Cardiac fibroblast (primary cell): ENCODE measurements at places on chromosomes 2 and 18.
A peak's percentile ranks its signal among the peaks of the same experiment; 100 is the strongest.

DNA sequence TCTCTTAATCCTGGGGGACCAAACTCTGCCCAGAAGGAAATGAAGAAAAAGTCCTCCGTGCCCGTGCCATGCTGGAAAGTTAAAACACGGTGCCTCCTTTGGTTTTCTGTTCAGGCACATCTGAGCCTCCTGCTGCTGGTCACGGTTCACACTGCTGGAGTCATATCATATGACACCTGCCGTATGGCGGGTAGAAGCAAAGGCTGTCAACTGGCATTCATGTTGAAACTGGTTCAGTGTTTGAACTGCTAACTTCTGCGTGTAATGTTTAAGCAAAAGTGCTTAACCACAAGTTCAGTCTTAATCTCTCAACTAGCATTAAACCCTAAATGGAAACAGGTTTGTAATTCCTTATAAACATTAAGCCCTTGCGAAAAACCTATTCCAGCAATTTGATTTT is 3.1 kb downstream of the STK39 start:
- no peak for DNase-seq

DNA sequence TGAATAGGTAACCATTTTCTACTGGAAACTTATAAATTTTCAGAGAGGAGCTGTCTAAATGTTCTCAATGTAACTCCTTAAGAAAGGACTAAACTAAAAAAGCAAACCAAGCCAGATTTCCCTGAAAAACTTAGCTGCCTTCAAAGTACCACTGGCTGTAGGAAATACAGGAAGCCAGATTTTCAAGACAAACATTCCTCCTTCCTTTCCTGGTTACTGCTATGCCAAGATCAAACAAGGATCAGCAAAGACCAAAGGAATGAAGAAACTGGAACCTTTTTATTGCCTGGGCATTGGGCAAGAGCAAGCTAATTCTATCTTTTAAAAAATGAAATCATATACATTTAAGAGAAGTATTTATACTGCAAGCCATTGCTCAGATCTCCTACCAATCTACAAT is 212.7 kb downstream of the DYM start:
- peak; percentile 31 for DNase-seq

- DNase-seq: peak; percentile 11
These were observed 45.3 kb upstream of the TANC1 start for GRCh38 chr2:158923180-158923594.

DNA sequence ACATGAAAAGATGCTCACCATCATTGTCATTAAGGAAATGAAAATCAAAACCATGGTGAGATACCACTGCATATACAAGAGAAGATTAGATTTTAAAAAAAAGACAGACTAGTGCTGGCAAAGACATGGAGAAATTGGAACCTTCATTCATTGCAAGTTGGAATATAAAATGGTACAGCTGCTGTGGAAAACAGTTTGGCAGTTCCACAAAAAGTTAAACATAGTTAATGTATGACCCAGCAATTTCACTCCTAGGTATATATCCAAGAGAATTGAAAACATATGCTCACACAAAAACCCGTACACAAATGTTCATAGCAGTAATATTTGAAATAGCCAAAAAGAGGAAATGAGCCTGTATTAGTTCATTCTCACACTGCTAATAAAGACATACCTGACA is 33.7 kb upstream of the MBOAT2 start:
- DNase-seq: no peak

- no peak for DNase-seq
These were observed 18.5 kb downstream of the PHOSPHO2 start for GRCh38 chr2:169712791-169713227.

DNA sequence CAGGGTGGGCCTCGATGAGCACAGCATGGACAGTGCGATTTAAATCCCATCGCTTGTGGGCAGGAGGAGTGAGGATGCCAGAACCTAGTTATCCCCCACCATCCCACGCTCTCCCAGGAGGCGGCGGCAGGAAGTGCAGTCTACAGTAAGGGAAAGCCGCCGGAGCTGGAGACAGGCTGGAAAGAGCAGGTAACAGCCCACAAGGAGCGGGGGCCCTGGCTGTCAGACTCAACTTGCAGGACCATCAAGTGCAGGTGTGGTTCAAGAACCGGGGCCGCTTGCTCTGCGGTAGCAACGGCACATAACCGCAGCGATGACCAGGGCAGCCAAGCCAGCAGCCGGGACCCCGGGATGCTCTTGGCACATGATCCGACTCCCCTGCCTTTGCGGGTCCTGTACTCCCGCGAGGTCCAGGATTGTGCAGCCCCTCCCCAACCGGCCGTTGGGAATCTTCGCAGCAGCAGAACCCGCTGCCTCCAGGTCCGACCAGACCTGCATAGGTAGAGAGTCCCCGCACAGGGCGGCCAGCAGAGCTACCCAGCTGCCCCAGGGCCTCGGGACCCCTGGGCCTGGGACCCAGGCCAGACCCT is 82.1 kb downstream of the BIN1 start:
- peak; percentile 34 for DNase-seq

DNA sequence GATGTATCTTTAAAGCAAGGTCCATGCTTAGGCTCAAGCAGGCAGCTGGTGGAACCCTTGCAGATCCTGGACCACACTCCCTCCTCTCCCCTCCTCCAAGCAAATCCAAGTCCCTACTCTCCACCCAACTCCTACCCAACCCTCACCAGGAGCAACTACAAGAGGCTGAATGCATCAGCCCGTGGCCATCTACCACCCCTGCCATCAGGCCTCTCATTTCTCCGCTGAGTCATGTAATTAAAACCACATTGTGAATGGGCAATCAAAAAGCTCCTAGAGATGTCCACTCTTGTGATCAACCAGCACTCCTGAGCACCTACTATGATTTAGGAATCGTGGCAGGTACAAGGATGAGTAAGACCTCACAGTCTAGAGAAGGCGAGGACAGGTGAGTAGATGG is 142.2 kb upstream of the CAPN13 start:
- no peak for DNase-seq

- no peak for DNase-seq
These were observed 28.2 kb upstream of the CYRIA start for GRCh38 chr2:16693854-16694253.
